ENCODE measurements at places on chromosomes 2 and 18. TPM values are rescaled to one million over a fixed set of nuclear protein-coding genes. Genes with fewer than 3 reads are reported as not detected.

GRCh38 chr2:186503827-186504606 is 18.0 kb downstream of the ZC3H15 start:
- no peak for DNase-seq

- DNase-seq, result no peak
Measured at GRCh38 chr18:35344736-35345459, 678 bp upstream of the ZNF24 start.

DNA sequence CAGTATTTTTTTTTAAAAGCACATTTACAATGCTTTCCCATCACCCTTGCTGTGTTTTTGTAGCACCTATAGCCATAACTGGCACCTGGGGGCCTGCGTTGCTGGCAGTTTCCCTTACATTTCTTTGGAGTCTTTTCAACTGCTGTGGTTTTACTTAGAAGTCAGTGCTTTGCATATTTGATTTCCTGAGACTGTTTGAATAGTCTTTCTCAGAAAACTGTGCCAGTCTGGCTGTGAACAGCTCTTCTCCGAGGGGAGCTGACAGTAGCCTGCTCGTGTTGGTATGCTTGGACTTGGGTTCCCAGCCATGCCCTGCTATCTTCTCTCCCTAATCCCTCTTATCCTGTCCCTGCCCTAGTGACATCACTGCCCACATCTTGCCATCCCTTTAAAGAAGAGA is 81.5 kb downstream of the DPP4 start:
- DNase-seq, result no peak

DNA sequence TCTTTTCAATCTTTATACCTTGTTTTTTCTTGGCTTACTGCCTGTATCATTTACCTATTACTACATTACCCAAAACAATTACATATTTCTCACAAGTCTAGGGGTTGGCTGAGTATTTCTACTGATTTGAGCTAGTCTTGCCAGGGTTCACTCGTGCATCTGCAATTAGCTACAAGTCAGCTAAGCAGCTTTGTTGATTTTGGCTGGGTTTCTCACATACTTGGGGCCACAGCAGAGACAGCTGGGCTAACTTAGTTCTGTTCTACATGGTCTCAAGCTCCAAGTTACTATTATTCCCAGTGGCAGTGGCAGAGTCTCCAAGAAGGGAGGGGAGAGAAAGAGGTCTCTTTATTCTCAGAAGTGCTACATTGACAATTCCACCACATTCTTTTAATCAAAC is 54.7 kb upstream of the SP5 start:
- DNase-seq, result no peak

DNA sequence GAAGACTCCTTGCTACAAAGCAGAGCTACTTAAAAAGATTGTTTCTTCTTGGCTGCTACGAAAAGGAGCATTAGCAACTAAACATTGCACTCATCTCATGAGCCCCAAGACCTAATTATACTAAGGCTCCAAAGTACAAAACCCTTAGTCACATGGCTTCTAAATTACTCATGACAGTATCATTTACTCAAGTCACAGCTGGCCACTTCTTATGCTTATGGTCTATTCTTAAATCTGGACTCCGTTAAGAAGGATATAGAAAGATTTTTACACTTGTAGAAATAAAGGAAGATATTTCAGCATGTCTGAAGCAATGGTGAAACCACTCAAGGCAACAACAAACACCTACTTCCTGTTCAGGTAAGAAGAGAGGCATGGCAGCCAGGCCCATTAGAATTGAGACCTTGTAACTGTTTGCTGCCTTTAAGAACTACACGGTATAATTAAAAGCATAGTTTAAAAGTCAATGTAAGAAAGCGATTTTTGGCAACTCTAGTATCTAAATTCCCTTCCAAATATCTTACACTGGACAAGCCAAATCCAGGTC is 12.7 kb downstream of the ANKRD44 start:
- no peak for DNase-seq

- DNase-seq, result no peak
Measured at GRCh38 chr2:181036848-181037603, 56.6 kb downstream of the UBE2E3 start.

GRCh38 chr18:78571831-78572347 is 407.7 kb upstream of the SALL3 start:
- no peak for DNase-seq

GRCh38 chr2:68108120-68108519 is 45.3 kb upstream of the C1D start:
- no peak for DNase-seq

- no peak for DNase-seq
Measured at GRCh38 chr2:191410646-191411436, 165.6 kb downstream of the MYO1B start.

DNA sequence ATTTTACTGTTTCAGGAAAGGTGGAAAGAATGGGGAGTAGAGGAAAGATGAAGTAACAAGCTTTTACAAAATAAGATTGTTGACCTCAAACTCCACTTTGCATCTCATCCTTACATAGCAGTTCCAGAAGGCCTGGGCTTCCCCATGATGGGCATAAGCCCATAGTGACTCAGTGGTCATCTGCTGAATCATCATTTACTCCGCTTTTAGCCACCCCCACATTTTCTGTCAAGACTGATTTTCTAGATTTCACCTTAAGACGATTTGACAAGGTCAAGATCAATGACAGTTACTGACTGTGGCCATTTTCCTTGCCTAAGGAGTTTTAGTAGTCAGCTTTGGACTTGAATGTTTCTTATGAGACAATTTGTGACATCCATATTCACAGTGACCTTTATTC is 49.4 kb downstream of the PLEKHM3 start:
- no peak for DNase-seq

PJVK gene
- polyA plus RNA-seq, result 6.2 TPM
